HAP-1 (cell line): ENCODE measurements at places on chromosomes 6 and 20.

GRCh38 chr6:169940481-169941271, 189.3 kb downstream of the ERMARD start:
- no peak for DNase-seq

GRCh38 chr20:55417836-55418235, 587.5 kb downstream of the CBLN4 start:
- DNase-seq: no peak

- no peak for DNase-seq
These were observed 18.9 kb downstream of the L3MBTL3 start for GRCh38 chr6:130037207-130037811.

DNA sequence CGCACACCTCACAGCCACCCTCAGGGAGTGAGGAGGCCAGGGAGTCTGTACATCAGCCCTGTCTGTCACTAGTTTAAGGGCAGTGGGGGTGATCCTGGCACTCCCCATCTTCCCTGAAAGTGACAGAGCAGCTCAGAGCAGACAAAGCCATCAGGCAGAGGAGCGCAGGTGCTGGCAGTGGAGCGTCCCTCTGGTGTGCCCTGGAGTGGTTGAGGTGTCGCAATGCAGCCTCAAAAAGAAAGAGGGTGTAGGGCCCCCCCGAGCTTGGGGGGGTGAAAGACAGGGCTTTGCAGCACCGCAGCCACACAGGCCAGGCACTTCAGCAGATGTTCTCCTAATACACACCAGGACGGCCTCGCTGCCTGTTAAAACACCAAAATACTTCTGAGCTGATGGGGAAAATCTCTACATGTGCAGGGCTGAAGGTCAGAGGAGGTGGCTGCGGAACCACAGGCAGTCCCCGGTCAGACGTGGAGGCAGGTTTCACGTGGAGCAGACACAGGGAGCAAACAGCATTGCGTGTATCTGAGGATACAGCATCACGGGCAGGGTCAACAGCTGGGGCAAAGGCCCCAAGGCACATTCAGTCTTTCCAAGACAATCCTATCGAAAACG, 69.5 kb downstream of the PREX1 start:
- no peak for DNase-seq

DNA sequence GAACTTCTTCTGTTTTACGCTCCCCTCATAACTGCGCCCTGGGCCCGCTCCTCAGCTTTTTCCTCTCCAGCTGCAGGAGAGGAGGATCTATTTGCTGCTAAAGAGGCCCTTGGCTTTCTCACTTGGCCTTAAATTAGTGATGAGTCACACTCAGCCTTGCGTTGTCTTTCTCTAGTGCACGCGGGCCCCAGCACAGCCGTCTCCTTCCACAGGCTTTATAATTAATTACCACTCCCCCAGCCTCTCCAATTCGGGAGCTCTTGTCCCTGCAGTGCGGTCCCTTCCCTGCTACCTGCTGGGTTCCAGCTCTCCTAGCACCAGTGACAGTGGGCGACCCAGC, 25.2 kb downstream of the PACSIN1 start:
- no peak for DNase-seq

- DNase-seq: no peak
These were observed 103.8 kb upstream of the NAA20 start for GRCh38 chr20:19913349-19913748.

- no peak for DNase-seq
These were observed 72.2 kb downstream of the SGK1 start for GRCh38 chr6:134245706-134246105.

DNA sequence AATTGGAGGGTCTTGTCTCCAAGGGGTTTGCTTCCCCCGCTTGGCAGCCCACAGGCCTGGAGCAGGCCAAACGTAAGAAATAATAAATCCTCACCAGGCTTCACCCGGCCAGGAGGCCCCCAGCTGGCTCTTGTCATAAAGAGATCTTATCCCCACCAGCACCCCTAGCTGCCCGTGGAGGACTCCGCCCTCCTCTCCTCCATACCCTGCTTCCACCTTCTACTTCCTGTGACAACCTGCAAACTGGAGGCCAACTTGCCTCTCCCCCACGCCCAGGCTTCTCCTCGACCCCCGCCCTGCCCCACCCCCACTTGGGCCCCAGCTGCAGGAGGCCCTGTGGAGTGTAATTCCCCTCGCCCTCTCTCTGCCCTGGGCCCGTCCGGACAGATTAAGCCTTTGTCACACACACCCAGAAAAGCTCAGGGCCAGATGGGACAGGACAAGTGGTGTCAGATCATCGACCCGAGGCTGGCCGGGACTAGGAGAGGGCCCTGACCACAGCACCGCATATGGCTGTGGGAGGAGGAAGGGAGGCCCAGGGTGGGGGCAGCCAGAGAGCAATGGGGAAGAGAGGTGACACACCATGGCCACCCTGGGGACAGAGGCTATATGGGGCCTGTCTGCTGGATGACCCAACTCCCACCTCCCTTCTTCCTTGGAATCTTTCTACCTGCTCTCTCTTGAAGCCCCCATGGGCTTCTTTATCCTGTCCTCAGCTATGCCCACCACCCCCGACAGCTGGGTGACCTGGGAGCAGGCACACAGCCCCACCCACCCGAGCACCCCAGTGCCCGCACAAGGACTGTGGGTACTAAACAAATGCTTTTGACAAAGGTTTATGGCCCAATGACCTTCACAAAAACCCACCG, 3.9 kb downstream of the NOL4L start:
- no peak for DNase-seq

- DNase-seq: no peak
These were observed 6.0 kb upstream of the AKAP12 start for GRCh38 chr6:151233731-151234130.

GRCh38 chr6:31681135-31681671, 336 bp upstream of the LY6G5C start:
- DNase-seq: no peak

DNA sequence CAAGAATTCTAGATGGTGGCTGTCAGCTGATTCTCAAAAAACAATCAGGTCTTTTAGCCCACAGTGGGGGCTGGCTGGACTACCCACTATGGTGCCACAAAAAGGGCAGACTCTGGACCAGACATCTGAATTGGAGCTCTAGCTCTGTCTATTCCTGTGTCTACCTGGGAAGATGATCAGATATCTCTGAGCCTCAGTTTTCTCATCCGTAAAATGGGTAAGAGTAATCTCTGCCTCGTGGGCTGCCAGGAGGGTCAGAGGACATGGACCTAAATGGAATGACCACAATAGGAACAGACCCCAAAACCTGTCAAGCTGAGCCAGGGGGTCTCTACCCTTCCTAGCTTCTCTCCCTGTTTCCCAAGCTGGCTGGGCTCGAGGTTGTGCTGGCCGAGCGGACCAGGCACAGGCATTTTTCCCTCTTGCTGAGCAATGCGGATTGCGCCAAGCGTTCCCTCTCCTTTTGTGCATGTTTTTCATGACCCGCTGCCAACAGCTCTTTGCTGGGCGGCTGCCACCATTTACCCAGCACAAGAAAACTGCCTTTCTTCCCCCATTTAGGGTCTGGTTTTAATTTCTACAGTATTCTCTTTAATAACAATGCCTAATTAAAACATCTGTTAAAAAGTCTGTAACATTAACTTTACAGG, 74.7 kb upstream of the MAFB start:
- no peak for DNase-seq

DNA sequence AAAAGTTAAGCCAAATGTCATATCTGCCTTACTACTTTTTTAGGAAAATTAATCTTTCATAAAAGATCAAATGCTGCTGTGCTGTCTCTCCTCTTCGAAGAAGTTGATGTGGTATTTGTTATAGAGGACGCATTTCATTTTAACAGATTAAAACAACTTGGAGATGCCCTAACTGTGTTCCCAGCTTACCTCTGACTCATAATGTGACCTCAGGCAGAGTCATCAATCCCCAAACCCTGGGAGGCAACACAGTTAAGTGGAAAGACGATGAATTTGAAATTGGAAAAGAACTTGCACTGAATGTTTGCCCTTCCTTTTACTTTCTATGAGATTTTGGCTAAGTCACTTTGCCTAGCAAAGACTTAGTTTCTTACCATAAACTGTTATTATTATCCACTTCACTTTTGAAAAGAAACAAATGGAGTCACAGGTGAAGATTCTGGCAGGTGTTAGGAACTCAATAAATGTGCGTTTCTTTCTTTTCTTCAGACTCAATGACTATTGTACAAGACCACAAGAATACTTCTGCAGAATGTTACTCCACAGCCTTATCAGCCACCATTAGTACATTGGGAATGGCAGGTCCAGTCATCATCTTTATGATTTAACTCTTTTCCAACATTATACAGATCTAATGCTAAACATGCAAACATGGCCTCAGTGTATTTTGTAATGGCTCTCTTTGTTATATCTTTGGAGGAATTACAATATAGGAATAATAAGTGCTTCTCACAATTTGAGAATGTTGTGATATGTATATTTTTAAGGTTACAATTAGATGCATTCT, 102.6 kb downstream of the COL21A1 start:
- no peak for DNase-seq

DNA sequence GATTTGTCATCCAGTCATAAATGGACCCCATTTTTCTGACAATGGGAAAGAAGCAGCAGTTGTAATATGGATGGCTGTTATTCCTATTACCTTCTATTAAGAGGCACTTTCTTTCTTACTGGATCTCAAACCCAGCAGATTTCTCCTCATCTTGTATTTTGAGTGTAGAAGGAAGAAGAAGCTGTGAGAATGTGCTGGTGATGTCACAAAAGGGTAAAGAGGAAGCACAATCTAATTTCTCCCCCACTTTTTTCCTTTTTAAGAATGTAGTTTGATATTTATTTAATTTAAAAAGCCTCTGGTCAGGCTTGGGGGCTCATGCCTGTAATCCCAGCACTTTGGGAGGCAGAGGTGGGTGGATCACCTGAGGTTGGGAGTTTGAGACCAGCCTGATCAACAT, 100.0 kb upstream of the JARID2 start:
- DNase-seq: no peak

GRCh38 chr6:106939848-106940247, 34.7 kb downstream of the CD24 start:
- DNase-seq: no peak

DNA sequence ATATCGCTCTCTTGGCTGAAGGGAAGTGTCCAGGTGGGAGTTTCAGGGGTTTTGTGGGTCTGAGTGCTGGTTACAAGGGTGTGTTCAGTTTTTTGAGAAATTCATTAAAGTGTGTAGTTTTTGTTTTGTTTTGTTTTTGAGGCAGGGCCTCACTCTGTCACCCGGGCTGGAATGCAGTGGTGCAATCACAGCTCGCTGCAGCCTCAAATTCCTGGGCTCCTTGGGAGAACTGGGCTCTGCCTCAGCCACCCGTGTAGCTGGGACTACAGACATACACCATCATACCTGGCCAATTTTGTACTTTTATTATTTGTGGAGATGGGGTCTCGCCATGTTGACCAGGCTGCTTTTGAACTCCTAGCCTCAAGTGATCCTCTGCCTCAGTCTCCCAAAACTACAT, 51.2 kb upstream of the RALGAPA2 start:
- DNase-seq: no peak

DNA sequence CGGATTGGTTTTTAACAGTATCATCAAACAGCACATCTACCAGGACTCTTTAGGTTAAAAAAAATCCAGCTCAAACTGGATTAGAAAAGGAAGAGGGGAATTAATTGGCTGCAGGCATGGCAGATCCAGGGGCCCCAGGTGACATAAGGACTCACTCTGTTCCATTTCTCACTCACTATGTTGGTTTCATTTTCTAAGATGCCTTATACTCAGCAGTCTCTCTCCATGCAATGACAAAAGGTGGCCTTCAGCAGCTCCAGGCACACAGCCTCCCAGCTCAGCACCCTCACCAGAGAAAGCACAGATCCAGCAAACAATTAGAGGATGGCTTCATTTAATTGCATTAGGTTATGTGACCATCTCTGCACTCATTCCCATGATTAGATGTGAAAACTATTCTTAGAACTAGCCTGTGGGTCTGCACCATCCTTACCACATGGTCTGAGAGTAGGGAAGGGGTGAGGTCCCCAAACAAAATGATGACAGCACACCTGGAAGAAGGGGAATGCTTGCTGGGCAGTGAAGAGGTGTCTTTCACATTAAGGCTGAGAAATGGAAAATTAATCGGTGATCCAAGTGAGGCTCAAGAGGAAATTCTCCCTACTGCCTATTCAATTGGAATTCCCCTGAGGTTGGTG, 243.1 kb downstream of the CDH26 start:
- DNase-seq: no peak

GRCh38 chr6:103198386-103198785, 1661.3 kb downstream of the HACE1 start:
- no peak for DNase-seq

- DNase-seq: no peak
These were observed 23.5 kb upstream of the BACH2 start for GRCh38 chr6:90319979-90320685.

- no peak for DNase-seq
These were observed 102.6 kb downstream of the CD109 start for GRCh38 chr6:73798592-73798991.

DNA sequence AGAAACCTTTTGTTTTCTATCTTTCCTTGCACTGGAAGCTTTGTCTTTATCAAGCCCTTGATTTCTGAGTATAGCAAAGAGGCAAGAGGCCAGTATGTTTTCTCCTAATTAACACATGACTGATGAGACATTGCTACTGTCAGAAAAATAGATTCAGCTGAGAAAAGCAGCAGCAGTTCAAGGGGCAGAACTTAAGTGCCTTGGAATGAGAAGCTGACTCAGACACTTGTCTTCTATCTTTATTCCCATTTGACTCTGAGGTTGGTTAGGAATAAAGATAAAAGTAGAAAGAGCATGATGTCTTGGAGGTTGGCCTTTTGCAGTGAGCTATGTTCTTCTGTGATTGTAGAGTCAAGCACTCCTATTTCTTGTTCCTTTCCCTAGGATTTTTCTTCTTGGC, 79.1 kb upstream of the MAN1A1 start:
- DNase-seq: no peak

- no peak for DNase-seq
These were observed 135.7 kb downstream of the BTBD3 start for GRCh38 chr20:12053353-12053752.

- DNase-seq: no peak
These were observed 20.6 kb downstream of the VIP start for GRCh38 chr6:152771061-152771687.

DNA sequence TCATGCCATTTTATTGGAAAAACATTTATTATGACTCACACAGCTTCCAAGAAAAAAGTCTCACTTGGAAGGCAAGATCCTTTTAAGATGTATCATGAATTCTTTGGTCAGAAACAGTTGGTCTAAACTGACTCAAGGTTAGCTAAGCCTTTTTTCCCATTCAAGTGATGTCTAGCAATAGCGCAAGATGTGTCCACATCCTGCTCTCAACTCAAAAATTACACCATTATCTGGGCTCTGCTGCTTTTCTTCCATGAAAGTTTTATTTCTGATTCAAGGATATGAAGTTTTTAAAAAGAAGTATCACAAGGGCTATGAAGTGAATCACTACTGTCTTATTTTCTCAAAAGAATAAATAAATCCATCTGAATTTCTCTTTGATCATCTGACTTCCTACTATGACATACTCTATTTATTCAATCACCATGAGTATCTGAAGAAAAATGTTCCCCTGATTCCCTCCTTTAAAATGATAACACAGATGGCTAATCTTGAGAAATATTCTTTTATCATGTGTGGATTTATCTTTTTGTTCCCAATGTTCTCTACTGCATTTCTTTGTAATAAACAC, 139.2 kb downstream of the AHI1 start:
- no peak for DNase-seq
